ENCODE measurements at places on chromosomes 11 and 22. TPM values are rescaled to one million over a fixed set of nuclear protein-coding genes. Genes with fewer than 3 reads are reported as not detected.

The PGA5 gene
- polyA plus RNA-seq = 0.67 TPM

- peak; percentile 82 for DNase-seq
These were observed 33.7 kb upstream of the APOBEC3A start for GRCh38 chr22:38923463-38924346.

- no peak for DNase-seq
These were observed 25.6 kb downstream of the TRIM29 start for GRCh38 chr11:120112174-120112796.

DNA sequence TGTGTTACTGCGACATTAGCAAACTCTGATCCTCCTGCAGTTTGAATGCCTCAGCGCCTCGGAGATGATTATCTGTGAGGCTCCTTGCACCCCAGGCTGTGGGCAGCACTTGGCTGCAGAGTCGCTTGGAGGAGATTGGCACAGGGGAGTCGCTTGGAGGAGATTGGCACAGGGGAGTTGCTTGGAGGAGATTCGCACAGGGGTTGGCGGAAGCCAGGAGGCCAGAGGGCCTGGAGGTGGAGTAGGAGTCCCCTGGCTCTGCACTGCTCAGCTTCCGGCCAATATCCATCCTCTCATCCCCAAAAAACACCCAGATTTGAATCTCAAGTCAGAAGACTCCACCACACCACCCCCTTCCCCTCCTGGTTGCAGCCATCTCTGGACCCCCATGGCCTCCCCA, 192.6 kb upstream of the NECTIN1 start:
- no peak for DNase-seq

DNA sequence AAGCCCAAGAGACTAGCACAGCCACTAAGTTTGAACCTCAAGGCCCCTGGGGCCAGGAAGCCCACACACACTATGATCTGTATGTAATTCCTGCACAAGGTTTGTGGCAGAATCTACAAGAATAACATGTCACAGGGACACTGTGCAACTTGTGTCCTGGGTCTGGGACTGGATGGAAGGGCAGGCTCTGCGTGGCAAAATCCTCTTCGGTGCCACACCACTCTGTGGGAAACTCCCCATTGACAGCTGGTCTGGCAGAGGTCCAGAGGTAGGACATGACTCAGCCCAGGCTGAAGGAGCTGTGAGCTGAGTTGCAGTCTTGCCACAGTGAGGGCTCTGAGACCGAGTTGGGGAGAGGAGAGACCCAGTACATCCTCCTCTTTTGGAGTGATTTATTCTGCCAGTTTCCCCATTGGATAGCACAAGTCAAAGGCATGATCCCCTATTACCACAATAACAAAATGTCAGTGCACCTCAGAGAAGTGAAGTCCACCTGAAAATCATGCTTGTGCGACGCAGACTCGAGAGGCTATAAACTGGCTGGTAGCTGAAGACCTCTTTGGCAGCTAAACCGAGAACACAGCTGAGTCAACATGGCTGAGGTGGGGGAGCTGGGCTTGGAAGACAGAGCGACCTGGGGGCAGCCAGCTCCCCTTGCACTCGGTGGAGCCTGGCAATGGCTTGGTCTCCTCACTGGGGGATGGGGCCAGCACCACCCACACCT, 23.3 kb upstream of the SERPIND1 start:
- DNase-seq = peak; percentile 58

DNA sequence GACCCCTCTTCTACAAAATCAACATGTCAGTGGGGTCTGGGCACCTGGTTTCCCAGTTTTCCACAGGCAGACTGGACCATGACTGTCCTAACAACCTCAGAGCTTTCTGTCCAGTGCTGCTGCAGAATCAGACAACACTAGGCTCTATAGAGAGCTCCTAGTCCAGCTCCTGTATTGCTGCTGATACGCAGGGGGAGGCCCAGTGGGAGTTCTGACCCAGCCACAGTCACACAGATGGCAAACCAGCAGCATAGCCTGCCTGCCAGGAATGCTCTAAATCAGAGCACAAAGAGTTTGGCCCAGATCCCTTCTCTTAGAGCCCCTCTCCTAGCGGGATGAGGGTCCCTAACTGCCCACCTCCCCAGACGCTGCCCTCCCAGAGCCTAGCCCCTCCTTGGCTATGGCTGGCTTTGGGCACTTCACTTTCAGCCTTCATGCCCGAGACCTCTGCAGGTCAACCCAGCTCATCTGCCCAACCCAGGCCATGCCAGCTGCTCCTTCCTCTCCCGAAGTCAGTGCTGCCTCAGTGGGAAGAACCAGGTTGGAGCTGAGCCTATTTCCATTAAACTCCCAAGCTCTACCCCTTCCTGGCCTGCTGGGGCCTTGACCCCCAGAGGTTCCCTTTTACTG, 15.8 kb upstream of the SLCO2B1 start:
- no peak for DNase-seq

- no peak for DNase-seq
These were observed 238.2 kb upstream of the ZBED5 start for GRCh38 chr11:11095831-11096723.

DNA sequence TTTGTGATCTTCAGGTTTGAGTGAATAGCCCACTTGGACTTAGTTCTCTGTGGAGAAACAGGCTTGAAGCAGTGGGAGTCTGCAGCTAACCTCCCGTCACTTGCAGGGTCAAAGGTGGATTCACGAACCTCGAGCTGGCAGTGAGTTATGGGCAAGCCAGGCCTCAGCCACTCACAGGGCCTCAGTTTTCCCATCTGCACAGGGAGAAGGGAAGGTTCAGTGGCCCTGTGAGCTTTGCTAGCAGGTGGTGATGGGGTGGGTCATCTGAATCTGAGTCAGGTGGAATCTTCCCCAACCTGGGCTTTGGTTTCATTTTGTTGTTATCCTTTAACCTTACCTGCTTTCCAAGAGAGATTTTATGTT, 86.6 kb upstream of the GRIK4 start:
- DNase-seq = no peak

DNA sequence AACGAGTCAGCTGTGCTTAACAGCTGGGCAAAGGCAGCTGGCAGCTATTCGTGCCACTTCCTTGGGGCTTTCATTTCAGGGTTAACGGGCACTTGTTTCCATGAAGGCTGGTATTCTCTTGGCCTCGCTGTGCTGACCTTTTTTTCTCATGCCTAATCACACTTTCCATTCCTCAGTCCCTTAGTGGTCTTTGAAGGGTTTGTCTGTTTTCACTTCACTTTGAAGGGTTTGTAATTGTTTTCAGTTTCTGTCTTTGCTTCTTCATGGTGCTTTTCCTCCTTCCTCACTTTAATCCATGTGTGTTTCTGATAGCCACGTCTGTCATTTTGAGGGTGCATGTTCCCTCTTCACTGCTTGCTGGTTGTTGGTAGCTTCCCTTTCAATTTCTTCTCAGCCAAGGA, 24.6 kb downstream of the PPIL2 start:
- no peak for DNase-seq

The C11orf87 gene
- 0.34 TPM for polyA plus RNA-seq

DNA sequence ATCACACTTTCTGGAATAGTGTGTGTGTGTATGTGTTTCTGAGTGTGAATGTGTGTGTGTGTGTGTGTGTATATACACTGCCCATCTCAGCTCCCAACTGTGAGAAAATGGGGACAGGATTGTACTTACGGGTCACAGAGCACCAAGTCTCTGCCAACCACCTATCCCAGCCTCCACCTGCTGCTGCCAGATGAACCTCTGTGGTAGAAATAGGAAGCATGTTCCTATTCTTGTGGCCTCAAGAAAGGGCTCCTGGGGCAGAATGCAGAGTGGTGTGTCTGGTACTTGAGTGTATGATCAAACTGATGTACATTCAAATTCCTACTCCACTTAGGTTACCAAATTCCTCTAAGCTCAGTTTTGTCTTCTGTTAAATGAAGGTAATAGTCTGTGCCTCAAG, 14.6 kb downstream of the UBASH3B start:
- no peak for DNase-seq

The PHOX2A gene
- not detected for polyA plus RNA-seq

DNA sequence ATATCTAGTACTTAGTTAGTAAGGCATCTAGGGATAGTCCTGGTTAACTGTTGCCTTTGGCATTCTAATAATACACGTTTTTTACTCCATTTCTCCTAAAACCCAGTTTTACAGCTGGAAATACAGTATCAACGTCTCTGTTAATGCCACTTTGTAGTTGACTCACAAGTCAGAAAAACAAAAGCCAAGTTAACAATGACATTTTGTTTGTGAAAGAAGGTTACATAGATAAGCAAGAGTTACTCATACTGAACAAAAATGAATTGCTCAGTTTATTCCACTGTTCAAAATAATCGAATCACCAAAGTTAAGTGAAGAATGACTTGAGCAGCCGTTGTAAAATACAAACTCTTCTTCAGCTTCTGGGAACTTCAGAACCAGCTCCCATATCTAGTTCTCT, 540.3 kb downstream of the ETS1 start:
- no peak for DNase-seq

GRCh38 chr22:16960884-16961249, 47.2 kb downstream of the GAB4 start:
- no peak for DNase-seq

The ZP1 gene
- polyA plus RNA-seq = not detected

The OR5AP2 gene
- polyA plus RNA-seq = not detected

Measured in muscle of back (tissue), 13 donors.